Small intestine (tissue), 16 donors: ENCODE measurements at places on chromosomes 7 and 10.
A peak's percentile ranks its signal among the peaks of the same experiment; 100 is the strongest.

- DNase-seq: no peak
Observed at GRCh38 chr7:94088560-94088959, 84.4 kb upstream of the BET1 start.

DNA sequence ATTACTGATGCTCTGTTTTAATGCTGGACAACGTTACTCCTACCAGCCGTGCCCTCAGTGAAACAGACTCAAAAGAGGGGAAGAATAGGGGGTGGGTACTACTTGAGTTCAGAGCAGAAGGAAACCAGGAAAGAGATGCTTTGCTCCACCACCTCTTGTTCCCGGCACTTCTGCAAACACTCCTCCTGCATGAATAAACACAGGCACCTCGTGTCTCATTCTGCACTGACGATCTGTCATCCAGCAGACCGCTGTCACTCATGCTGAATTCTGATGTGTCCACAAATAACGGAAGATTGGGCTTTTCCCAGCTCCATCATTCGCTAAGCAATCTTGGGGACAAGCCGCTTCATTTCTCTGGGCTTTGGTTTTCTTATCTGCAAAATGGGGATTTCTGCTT is 26.7 kb downstream of the YWHAG start:
- DNase-seq: no peak

DNA sequence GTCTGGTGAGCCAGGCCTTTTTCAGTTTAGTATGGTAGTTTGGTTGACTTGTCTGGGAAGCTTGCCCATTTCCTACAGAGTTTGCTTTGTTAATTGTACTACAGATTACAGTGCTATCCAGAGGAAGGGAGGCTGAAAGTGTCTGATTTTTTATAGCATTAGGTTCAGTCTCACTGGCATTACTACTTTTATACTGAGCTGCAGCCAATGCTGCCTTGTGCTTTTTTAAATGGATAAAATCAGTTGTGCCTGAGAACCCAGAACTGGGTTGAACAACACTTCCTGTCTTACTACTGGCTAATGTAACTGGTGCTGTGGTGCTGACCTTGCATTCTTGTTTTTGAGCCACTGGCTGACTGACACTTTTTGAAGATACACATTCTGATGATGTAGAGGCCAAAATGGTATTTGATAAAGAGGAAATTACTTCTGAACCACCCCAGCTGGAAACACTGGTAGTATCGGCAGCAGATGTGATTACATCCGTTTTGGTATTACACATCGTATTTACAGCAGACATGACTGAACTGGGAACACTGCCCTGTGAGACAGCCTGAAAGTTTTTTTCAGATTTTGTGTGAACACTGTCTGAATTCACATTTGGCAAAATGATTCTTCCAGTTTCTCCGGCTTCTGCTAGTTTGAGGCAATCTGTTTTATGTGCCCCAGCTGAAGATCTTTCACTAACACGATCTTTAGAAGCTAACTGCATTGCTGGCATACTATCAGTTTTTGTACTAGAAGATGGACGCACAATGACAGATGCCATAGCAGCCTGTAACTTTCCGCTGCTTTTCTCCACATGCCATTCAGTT is 74.1 kb downstream of the NRBF2 start:
- DNase-seq: peak; percentile 27

DNA sequence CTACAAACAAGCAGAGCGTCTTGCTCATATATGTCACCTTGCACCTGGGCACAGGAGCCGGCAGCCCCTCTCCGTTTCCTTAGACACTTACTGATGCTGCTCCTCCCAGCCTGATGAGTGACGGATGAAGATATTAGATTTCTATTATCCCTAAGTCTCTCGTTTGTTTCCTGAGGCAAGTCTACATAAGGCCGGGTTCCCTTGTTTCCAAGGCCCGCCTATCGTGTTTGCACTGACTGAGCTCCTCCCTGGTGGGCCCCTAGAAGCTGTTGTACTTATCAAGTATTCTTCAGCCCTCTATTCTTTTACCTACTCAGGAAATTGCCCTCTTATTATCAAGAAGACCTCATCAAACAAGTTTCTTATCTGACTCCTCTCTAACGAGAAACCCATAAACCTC is 18.5 kb downstream of the SH3PXD2A start:
- peak; percentile 37 for DNase-seq

GRCh38 chr7:2141021-2141410 is 91.7 kb downstream of the MAD1L1 start:
- DNase-seq: no peak

DNA sequence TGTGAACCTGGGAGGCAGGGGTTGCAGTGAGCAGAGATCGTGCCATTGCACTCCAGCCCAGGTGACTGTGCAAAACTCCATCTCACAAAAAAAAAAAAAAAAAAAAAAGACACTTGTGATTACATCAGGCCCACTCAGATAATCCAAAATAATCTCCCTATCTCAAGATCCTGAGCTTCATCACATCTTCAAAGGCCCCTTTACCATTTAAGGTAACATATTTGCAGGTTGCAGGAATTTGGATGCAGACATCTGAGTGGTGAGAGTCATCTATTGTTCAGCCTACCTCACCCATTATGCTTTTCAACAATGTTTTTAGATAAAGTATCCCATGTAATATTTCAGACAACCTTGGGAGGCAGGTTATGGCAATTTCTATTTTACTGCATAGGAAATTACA is 51.4 kb upstream of the EXOC4 start:
- DNase-seq: no peak

DNA sequence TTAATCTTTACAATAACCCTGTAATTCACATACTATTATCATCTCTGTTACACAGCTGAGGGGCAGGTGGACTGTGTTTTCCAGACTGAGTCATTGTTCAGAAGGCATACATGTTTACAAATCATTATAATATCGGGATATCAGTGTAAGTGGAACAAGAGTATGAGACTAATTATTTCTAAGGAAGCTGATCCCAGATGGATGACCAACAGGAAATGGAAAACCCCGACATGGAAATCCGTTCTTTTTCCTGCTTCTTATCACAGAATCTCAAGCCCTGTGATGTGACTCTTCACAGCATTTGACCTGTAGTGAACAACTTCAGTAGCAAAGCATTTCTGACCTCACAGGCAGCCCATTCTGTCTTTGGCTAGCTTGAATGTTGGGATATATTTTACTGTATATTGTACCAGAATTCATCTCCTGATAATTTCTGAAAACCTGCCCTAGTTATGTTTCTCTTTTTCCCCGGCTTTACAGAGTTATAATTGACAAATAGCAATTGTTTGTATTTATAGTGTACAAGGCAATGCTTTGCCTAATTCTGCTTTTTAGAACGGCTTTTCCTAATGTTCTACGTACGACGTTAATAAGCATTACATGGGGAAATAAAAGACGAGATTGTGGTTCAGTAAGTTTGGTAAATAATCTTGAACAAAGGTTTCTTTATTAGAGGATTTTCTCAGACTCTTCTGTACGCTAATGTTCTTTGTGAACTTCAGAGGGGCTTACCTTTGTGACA is 78.6 kb upstream of the SYPL1 start:
- no peak for DNase-seq

DNA sequence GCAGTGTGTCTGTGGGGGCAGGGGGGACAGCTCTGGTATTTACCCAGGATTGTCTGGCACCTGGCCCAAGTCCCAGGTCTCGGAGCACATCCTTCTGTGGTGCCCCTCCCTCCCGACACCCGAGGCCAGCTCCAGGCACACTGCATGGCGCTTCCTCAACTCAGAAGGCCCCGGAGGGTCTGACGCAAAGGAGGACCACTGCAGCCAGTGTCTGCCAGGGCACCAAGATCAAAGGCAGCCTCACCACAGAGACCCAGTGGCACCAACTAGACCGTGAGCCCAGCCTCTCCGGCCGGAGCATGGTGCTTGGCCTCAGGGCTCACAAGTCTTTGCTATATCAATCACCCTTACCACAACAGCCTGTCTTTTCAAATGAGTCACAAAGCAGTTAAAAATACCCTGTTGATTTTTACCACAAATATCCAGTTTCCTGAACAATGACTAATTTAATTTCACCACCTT is 99.3 kb upstream of the DDC start:
- no peak for DNase-seq

GRCh38 chr7:149449897-149450296 is 11.0 kb downstream of the ZNF777 start:
- no peak for DNase-seq

DNA sequence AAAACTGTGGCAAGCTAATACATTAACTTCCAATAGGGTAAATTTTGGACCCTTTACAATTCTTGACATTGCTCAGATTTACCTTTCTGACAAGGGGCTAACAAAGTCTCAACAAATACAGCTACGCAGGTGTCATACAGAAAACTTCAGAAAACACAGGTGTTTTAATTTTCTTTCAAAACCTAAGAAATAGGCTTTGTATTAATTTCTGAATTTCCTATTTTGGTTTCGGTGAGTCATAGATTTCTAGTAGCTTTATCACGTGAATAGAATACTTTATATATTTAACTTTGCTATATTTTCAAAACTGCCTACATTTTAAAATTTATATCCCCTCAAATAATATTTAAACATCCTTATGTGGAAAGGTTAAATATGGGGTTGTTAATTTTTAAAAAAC is 215.3 kb downstream of the DGKB start:
- DNase-seq: no peak

DNA sequence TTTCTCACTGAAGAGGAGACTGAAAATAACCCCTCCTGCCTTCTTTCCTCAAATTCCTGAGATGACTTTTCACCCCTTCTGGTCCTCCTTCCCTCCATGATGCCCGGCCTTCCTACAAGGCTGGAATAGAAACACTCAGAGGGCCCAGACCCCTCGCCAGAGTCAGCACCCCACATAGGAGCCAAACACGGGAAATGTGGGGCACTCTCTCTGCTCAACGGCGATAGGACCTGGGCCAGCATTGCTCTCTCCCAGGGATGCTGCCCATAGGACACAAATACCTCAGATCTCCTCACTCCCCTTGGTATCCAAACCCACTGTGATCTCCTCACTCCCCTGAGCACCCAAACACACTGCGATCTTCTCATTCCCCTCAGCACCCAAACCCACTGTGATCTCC is 7.4 kb downstream of the CFAP46 start:
- no peak for DNase-seq

GRCh38 chr7:84629640-84630318 is 435.2 kb upstream of the SEMA3A start:
- DNase-seq: no peak

DNA sequence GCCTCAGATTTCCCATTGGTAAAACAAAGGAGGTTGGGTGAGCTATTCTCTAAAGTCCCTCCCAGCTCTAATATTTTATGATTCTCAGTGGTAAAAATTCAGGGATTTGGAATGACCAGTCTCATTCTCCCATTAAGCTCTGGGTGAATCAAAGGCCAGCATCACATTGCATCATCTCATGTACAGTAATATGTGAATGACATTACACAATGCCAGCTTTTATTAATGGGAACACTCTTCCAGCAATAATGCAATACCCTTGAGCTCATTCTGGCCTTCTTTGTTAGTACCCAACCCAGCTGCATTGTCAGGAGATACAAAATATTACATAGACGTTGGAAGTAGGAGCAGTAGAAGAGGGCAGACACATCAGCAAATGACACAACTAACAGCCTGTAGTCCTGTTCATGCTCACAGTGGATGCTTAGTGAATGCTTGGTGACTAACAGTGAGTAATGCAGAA is 100.0 kb upstream of the EGR2 start:
- DNase-seq: no peak

DNA sequence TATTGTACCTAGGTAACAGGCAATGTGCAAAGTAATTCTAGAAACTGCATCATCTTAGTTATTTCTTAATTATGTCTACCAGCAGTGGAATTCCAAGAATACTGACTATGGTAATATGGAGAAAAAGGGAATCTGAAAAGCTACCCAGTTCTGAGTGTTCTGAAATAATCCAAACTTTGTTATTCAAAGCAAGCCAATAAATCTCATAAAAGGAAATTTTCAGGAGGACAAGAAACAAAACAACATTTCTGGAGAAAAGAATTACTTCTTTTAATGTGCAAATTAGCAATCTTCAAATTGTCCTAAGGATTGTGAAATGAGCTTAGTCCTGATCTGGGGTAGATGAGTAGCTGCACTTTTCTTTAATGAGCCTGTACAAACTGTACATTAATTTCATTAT is 88.8 kb downstream of the MYO3A start:
- no peak for DNase-seq

- no peak for DNase-seq
Observed at GRCh38 chr7:99006739-99007424, 128.6 kb downstream of the TRRAP start.

DNA sequence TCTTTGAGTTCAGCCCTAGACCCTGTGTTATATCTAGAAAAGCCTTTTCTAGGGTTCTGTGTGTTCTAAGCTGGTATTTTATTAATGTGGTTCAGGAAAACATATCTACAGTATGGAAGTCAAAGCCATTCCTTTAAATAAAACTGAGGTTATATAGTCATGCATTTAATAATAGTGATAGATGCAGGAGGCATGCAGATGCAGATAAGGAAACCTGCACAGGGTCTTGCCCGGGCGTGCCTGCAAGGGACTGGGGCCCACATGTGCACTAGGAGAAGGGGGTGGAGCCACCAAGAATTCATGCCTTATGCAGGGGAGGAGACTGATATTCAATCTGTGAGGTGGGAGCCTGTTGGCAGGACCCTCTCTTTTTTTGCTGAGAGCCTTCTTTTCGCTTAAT is 171.5 kb downstream of the PRPF18 start:
- DNase-seq: peak; percentile 12

- DNase-seq: no peak
Observed at GRCh38 chr7:145016068-145016467, 180.2 kb upstream of the TPK1 start.

- DNase-seq: no peak
Observed at GRCh38 chr7:97421307-97421930, 303.9 kb downstream of the SDHAF3 start.

DNA sequence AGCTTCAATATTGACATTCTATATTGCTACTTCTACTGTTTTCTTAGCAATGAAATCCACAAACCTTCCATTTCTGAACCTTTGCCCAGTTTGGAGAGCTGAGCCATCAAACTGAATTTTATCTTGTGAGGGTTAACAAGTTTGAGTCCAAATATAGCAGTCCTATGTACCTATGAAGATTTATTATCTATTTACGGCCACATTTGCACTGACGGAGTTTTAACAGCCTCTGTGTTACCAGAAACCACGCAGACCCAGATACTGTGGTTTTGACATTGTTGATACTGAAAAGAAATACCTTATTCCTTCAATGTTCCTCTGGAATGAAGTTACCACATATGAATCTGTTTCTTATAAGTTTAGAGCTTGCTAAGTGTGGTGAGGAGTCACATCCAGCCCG is 172.6 kb downstream of the FGFR2 start:
- peak; percentile 24 for DNase-seq

DNA sequence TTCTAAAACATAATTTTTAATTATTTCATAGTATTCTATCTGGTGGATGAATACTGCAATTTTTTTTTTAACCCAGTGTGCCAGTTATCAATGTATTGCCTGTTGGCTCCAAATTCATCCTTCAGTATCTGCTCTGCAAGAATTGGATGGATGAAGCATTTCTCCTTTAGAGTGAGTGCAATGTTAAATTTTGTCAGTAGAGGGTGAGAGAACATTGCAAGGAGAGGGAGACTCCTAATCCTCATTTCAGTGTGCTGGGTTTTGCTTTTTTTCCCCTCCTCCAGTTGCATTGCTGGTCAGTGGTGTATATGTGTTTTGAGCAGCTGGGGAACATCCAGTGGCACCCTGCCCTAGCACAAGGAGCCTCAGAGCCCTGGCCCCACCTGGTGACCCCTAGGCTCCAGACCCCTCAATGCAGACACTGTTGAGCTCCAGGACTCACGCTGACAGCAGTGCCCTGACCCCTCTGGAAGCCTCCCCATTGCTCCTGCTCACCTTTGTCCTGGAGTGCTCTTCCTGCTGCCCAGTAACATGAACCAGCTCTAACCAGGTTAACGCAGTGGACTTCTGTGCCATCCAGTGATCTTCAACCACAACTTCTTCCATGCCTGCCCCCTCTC is 199.4 kb downstream of the USP6NL start:
- DNase-seq: no peak
